ENCODE measurements at places on chromosomes 2 and 18.

DNA sequence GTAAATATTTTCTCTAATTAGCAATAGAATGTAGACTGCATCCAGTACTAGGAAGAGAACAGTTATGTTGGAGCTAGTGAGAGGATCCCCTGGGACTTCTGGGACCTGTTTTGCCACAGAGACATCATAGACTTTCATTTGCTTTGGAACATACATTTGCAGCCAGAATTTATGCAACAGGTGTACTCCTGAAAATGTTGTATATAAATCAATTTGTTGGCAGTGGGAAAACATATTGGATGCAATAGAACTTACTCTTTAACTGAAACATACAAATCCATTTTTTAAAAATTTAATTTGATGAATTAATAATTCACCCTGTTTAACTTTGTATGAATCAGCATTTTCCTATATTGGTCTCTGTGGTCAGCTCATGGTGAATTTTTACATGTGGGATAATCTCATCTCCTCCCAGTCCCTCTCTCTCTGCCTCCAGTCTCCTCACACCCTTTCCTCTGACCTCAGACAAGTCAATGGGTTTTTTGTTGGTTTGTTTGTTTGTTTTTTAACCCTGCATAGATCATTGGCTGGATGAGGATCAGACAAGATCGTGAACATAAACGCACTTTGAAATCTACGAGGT lies 263.0 kb downstream of the LPIN1 start:
- no peak for DNase-seq

- no peak for DNase-seq
Measured at GRCh38 chr2:51697095-51697494, 665.2 kb upstream of the NRXN1 start.

GRCh38 chr2:240640939-240641338 lies 15.7 kb downstream of the GPR35 start:
- peak; percentile 26 for DNase-seq

GRCh38 chr18:75349668-75350511 lies 77.6 kb downstream of the SMIM21 start:
- DNase-seq: no peak

GRCh38 chr2:96869822-96870625 lies at the start of gene SEMA4C:
TSS of gene SEMA4C (minus strand) at chr2:96870080. CDS start at chr2:96867886, 2,194 bp downstream.
- peak; percentile 53 for DNase-seq

- peak; percentile 96 for DNase-seq
Measured at GRCh38 chr18:54734059-54734458, 94.2 kb upstream of the RAB27B start.

DNA sequence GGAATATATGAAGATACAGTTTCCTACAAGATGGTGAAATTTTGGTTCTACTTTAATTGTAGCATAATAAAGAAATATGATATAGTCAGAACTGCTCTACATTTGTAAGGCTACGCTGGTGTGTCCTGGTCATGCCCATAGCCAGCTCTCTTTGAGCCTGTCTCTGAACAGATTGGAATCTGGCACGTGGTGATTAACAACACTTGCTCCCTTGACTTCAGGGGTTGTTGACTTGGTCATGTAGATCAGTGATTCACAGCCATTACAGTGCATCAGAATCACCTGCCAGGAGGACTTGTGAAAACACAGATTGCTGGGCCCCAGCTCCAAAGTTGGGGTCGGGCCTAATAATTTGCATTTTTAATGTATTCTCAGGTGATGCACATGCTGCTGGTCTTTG lies 80.4 kb downstream of the PTPRM start:
- no peak for DNase-seq

DNA sequence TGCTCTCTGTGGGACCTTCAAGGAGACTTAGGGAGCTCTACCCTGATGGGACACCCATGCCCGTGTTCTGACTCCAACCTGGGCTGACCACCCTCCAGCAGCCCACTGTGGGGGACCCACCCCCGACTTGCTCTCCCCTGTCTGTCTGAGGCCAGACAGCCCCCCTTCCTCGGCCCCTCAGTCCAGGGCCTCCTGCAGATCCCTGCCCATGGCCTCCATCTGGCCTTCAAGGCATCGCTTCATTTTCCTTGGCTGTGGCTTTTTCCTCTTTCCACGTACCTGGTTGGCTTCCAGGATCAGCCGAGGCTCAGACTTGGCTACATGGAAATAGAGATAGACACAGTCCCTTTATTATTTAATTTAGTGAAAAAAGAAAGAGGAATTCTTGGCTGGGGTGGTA lies 290.0 kb downstream of the CYP26B1 start:
- no peak for DNase-seq

GRCh38 chr2:197268786-197269584 lies 41.6 kb downstream of the ANKRD44 start:
- peak; percentile 17 for DNase-seq

DNA sequence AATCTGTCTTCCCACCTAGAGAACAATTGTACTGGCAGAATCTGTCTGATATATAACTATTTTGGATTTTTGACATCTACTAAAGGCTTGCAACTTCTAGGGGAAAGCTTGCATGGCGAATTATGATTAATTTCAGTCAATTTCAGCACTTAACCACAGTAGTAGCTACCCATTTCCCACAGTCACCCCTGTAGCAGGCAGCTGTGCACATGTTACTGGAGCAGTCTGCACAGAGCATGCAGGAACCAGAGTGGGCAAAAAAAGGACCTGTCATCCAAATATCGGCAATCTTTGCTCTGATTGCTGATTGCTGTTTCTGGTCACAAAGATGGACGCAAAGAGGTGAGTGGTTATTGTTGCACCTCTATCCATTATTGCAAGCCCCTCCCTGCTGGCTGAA lies 473.3 kb downstream of the SPAG16 start:
- DNase-seq: no peak

DNA sequence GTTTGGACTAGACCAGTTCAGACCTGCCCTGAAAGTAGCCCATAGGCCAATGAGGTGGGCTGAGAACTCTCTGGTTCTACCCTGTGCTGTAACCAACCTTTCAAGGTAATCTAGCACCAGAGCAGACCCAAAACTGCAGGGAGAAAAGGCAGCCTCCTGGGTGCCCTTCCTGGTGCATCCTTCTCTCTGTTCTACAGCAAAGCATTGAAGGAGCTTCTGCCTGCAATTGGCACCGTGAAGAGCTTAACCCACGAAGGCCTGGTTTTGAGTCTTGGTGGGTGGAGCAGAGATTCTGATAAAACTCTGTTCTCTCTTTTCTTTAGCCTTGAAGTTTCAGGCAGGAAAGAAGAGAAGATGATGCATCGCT lies 55.5 kb downstream of the LIPG start:
- DNase-seq: no peak

DNA sequence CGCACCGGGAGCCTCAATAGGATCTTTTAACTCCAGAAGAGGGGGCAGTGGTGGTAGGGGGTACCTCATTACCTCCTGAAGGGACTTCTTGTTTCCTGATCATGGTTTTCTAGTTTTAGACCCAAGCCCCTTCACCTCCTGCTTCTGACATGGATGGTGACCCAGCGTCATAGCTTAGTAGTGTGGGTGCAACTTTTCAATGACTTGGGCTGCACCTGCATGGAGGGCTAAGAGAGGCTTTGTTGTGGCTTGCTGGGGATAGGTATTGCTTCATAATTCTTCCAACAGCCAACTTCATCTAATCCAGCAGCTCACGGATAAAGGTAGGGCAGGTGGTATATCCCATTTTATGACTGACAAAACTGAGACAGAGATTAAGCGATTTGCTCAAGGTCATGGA lies 3.0 kb downstream of the SLC1A4 start:
- DNase-seq: no peak

GRCh38 chr18:7946734-7947377 lies 379.7 kb downstream of the PTPRM start:
- peak; percentile 80 for DNase-seq

- no peak for DNase-seq
Measured at GRCh38 chr2:29743516-29743915, 177.9 kb downstream of the ALK start.

DNA sequence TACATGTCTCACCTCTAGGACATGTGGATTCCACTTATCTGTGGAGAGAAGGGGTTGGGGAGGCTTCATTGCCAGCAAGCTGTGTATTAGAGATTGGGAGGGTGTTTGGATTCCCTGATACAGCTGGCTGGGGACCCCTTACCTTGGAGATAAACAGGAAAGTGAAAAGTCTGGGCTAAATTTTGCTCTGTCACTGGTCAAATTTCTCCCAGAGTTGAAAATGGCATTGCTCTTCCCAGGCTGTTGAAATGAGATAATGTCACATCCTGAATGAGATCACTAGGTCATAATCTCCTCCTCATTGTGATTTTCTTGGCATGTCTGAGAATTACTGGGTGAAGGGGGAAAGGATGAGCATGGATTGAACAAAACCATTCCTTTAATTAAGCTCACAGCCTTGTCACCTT lies 265.0 kb upstream of the PARD3B start:
- DNase-seq: no peak

DNA sequence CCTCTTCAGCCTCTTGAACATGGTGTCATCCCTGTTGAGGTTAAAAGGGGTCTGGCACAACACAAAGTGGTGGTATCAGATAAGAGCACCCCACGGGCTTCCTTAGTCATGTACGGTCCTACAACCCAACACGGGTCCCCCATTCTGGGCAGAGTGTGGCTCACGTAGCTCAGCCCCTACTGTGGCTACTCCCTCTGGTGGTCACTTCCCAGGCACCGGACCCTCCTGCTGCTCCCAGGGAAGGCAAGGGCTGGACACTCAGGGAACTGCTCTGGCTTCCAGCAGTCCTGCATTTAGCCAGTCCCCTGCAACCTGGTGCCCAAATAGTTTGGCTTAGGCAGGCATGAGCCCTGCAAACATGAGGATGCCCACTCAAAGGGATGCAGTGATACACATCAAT lies 58.6 kb downstream of the GALNT14 start:
- peak; percentile 2 for DNase-seq

GRCh38 chr2:69010437-69011194 lies 2.4 kb upstream of the ANTXR1 start:
- DNase-seq: peak; percentile 43

DNA sequence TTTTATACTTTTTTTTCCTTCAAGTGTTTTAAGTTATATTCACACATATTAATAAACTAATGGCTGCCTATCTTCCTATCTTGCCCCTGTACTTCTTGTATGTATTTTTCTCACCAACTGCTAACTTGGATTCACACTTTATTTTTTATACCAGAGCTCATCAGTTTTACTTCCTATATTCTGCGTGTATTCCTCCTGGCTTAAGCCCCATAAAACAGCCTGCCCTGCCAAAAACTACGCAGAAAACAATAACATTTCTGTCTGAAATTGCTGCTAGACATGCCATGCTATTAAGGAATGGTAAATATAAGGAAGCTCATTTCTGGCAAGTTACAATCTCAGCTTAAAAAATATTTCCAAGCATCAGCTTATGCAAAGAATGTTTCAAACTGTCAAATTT lies 172.3 kb downstream of the UBE2E3 start:
- DNase-seq: no peak
